ENCODE measurements at places on chromosomes 12 and 14.

GRCh38 chr12:64518396-64518795 is 66.5 kb downstream of the TBK1 start:
- no peak for DNase-seq

GRCh38 chr12:3200032-3200617 is 122.9 kb downstream of the TSPAN9 start:
- DNase-seq, result peak; percentile 98

- DNase-seq, result no peak
Measured at GRCh38 chr14:99253890-99254289, 18.1 kb downstream of the BCL11B start.

- DNase-seq, result peak; percentile 49
Measured at GRCh38 chr12:104608998-104609397, 152.2 kb downstream of the CHST11 start.

DNA sequence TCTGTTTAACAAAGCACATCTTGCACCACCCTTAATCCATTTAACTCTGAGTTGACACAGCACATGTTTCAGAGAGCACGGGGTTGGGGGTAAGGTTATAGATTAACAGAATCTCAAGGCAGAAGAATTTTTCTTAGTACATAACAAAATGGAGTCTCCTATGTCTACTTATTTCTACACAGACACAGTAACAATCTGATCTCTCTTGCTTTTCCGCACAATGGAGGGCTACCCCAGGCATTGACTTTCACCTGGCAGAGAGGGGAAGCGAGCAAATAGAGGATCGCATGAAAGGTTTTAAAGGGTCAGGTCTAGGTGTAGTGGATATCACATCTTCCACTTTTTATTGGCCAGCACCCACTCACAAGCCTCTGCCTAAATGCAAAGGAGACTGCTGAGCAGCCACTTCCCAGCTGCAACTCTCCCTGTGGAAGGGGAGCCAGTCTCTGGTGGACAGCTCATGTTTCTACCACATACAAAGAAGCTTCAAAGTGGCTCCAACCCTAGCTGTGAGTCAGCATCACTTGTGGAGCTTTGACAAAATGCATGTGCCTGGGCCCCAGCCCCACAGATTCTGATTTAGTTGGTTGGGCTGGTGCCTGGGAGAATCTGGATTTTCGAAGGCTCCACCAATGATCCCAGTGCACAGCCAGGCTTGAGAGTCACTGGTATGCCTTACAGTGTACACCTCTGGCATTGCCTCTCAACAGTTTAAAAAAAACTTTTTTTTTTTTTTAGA is 7.2 kb upstream of the FNTB start:
- DNase-seq, result no peak

- no peak for DNase-seq
Measured at GRCh38 chr12:89247967-89248366, 104.3 kb downstream of the DUSP6 start.

DNA sequence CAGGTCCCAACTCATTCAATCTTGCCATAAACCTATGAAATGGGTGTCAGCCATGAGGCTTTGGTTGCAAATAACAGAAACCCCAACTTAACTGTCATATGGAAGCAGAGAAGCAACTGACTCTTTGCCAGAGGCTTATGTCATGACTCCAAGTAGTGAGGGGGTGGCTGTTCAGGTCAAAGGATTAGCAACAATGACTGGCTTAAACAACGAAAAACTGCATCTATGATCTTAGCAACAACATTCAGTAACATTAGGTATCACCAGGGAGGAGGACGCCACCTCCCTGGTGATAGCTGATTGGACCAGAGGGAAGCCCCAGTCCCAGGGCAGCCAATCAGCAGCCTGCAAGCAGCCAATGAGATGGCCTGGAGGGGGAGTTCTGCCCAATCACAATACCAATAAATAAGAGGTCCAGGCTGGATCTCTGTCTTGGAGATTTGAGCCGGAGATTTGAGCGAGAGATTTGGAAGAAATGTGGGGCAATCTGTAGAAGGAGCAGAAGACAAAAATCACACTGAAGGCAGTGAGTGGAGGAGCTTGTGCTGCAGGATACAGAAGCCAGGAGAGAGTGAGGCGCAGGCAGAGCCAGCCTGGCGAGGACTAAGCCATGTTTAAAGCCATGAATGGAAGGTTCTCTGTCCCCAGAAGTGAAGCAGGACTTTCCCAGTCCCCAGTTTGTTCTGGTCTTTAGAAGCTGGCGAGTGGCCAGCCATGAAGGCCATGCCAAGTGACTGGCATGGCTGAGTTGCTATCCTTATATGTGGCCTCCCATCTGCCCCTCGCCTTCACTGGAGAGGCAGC is 93.3 kb downstream of the CALM1 start:
- DNase-seq, result no peak

DNA sequence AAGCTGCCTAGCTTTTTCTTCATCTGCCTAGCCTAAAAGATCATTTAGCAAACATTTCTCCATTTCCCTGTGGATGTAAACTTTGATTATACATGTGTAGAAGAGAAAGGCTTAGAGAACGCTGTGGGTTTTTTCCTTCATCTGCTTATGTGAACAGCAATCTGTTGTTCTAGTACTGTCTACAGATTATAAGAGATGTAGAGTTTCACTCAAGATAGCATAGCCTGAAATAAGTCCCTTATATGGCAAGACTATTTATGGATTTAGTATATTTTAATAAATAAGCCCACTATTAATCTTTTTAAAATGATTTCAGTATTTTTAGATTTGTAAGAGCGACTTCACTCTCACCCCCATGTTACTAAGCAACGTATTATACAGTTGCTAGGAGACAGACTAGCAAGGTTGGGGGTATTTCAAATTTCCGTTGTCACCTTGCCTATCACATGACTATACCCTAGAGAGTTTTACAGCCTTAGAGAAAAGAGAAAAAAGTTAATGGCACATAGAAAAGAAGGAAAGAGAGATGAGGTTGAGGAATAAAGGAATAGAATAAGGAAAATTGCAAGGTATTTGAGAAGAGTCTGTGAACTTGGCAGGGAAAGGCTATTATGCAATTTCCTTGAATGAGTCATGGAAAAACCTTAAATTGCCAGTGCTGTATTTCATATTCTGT is 12.2 kb upstream of the TUBA1A start:
- DNase-seq, result no peak

DNA sequence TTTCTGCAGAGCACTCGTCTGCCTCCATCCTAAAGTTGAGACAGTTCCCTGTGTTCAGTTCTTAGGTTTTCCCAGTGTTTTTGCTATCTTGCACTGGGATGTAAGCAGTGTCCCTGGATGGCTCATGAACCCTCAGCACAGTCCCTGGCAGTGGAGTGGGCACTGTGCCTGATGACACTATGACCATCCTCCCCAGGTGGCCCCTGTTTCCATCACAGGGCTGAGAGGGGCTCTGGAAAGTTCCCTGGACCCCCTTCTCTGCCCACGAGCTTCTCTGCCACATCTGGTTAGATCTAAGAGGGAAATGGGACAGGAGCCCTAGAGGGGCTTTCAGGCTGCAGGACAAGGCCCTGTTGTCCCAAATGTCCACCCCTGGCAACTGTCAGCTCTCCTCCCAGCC is 249.8 kb upstream of the SFSWAP start:
- DNase-seq, result no peak

- no peak for DNase-seq
Measured at GRCh38 chr14:68394764-68395143, 398.1 kb downstream of the ZFP36L1 start.

DNA sequence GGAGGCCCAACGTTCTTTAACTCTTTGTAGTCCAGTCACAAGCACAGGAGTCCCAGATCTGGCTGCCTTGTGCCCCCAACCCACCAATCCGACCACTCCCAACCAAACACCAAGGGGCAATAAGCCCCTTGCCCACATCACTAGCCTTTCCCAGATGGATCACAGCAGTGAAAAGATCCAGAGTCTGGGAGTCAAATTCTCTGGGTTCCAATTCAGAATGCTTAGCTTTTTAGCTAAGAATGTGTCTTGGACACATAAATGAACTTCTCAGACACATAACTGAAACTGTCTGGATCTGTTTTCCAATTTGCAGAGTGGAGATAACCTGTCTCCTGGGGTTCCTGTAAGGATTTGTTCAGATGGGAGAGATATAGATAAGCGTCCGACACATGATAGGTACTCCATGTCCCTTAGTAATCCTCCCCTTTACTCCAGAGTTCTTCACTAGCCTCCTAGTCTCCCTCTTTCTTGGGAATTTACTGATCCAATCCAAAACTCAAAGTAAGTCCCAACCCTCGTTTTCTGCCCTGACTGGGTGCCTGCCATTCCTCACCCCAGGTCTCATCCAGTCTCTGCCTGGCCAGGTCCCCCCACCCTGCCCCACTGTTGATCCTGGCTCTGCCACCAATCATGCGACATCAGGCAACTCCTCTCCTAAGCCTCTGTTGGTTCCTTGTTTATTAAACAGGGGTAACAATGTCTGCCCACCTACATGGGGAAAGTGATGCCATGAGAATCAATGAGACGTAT is 439 bp upstream of the TNFRSF1A start:
- no peak for DNase-seq

- no peak for DNase-seq
Measured at GRCh38 chr12:67994046-67994445, 4.8 kb downstream of the IFNG-AS1 start.

GRCh38 chr12:138898-139534 is 72.4 kb downstream of the IQSEC3 start:
- DNase-seq, result no peak

- no peak for DNase-seq
Measured at GRCh38 chr12:1510056-1510812, 84.1 kb downstream of the FBXL14 start.

DNA sequence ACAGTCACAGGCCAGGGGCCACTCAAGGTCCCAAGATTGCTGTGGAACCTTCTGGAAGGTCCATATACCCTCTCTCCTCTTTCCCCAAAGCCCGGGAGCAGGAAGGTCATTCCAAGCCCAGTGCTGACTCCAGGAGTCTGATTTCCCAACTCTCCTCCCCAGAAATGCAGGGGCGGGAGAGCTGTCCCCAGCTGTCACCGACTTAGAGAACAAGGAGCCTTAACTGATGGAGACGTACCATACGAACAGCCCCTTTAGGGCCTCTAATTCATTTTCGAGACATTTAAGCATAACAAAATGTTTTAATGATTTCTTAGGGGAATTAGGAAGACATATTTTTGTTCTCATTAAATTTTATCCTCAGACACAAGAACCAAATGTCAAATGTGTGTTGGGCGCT is 99.2 kb downstream of the PHETA1 start:
- DNase-seq, result no peak

DNA sequence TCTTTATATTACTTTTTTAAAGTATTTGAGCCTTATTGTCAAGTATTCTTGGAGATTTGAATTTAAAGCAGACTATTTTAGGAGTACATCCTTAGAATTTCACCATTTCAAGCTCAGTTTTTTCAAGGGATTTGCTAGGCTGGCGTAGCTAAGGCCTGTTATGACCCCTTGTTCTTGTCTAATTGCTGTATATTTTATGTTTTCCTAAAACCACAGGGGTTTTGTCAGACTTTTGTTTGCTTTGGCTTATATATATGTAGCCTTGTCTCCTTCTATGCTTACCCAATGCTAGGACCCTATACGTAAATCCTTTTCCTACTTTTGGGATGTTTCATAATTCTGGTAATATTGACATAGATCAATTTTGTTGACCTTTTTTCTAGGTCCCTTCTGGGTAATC is 147.0 kb upstream of the SYT10 start:
- no peak for DNase-seq

DNA sequence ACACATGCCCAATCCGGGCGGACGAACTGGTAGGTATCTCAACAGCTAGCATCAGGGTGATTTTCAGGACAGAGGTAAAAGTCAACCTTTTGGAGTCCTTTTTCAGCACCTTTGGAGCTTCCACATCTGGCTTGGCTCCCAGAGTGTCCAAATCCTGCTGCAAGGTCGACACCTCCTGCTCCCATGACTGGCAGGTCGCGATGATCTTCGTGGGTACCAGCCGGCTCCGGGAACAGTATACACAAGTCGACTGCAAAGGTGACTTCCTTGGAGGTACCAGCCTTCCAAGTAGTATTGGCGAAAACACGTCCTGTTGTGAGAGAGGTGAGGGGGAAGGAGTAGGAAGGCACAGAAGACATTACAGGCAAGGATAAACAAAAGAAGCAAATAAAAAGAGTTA is 672.7 kb downstream of the TMEM121 start:
- no peak for DNase-seq

GRCh38 chr14:106528717-106529116 is 1002.3 kb downstream of the TMEM121 start:
- DNase-seq, result no peak

- no peak for DNase-seq
Measured at GRCh38 chr12:67042697-67043131, 226.4 kb upstream of the CAND1 start.

GRCh38 chr12:129696926-129697325 is 206.9 kb downstream of the TMEM132D start:
- no peak for DNase-seq

- no peak for DNase-seq
Measured at GRCh38 chr12:103830730-103831320, 10.2 kb downstream of the NT5DC3 start.

DNA sequence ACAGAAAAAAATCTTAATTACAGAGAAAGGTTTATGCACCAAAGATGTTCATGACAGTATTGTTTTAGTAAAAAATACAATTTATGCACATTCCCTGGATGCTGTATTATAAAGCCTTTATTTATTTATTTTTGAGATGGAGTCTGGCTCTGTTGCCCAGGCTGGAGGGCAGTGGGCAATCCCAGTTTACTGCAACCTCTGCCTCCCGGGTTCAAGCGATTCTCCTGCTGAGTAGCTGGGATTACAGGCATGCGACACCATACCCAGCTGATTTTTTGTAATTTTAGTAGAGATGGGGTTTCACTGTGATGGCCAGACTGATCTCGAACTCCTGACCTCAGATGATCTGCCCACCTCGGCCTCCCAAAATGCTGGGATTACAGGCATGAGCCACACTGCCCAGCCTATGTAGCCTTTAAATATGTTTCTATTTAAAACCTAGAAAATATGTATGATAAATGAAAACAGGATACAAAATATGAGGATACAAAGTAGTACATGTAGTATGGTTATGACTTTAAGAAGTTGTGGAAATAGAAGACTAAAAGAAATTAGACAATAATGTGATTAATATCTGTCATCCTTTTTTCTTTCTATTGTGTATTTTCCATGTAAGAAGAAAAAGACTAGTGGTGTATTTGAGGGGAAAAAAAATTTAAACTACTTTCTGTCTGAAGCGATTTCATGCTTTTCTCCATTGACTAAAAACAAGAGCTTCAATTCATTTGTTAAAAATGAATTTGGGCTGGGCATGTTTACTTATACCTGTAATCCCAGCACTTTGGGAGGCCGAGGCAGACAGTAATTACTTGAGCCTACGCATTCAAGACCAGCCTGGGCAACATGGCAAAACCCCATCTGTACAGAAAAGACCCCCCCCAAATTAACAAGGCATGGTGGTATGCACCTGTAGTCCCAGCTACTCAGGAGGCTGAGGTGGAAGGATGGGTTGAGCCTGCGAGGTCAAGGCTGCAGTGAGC is 13.1 kb downstream of the ATF1 start:
- no peak for DNase-seq
